A549 treated with CpdA at 1 μM for 4 hours (cell line): ENCODE measurements at places on chromosomes 6 and 20. TPM values are rescaled to one million over a fixed set of nuclear protein-coding genes. Genes with fewer than 3 reads are reported as not detected.

The SULF2 gene
- total RNA-seq = 19.4 to 22.7 TPM (median 21.6 TPM) in 5 replicates

The C20orf144 gene
- total RNA-seq = 0.06 to 0.18 TPM (median 0.09 TPM) in 5 replicates

The CCN2 gene
- total RNA-seq = 19.2 to 27.8 TPM (median 21.9 TPM) in 5 replicates

The SLC23A2 gene
- total RNA-seq = 15.5 to 17.9 TPM (median 17.3 TPM) in 5 replicates

The TREM1 gene
- 0.23 to 0.49 TPM (median 0.29 TPM) in 3 of 5 replicates, not detected in the others for total RNA-seq

The COL21A1 gene
- 0.53 to 0.99 TPM (median 0.79 TPM) in 5 replicates for total RNA-seq

The KCNK5 gene
- 0.99 to 1.4 TPM (median 1.2 TPM) in 5 replicates for total RNA-seq

The ARHGAP40 gene
- total RNA-seq = not detected in 5 replicates

The VARS2 gene
- total RNA-seq = 11.6 to 13.4 TPM (median 12.4 TPM) in 5 replicates

The CAP2 gene
- total RNA-seq = 11.7 to 15.9 TPM (median 13.1 TPM) in 5 replicates

The ENPP3 gene
- total RNA-seq = not detected in 5 replicates

The RPS18 gene
- 2,487 to 2,796 TPM (median 2,684 TPM) in 5 replicates for total RNA-seq

The GMPR gene
- 0.21 to 0.52 TPM (median 0.36 TPM) in 4 of 5 replicates, not detected in the other for total RNA-seq

The RAB32 gene
- 35.3 to 47.8 TPM (median 44.8 TPM) in 5 replicates for total RNA-seq

The SLC17A9 gene
- 0.05 to 0.08 TPM in 2 of 5 replicates, not detected in the others for total RNA-seq

The NTSR1 gene
- total RNA-seq = 0.09 to 0.45 TPM (median 0.16 TPM) in 5 replicates

The KIF3B gene
- 23.0 to 27.7 TPM (median 25.7 TPM) in 5 replicates for total RNA-seq

The FAM209B gene
- 0.32 to 0.76 TPM (median 0.63 TPM) in 3 of 5 replicates, not detected in the others for total RNA-seq

The EYA2 gene
- 2.6 to 4.0 TPM (median 3.2 TPM) in 5 replicates for total RNA-seq

The HUS1B gene
- 0.16 to 0.32 TPM (median 0.18 TPM) in 3 of 5 replicates, not detected in the others for total RNA-seq

The GPX5 gene
- total RNA-seq = not detected in 5 replicates

The LAMA2 gene
- 0.19 to 0.60 TPM (median 0.38 TPM) in 5 replicates for total RNA-seq

The RBPJL gene
- total RNA-seq = not detected in 5 replicates

The ATP9A gene
- 10.7 to 16.2 TPM (median 13.6 TPM) in 5 replicates for total RNA-seq

The TSBP1 gene
- total RNA-seq = not detected in 5 replicates

The FOXO3 gene
- total RNA-seq = 5.7 to 7.8 TPM (median 6.7 TPM) in 5 replicates

The CALHM6 gene
- total RNA-seq = not detected in 5 replicates

The PRDM1 gene
- 3.1 to 4.5 TPM (median 4.2 TPM) in 5 replicates for total RNA-seq

The KIF25 gene
- total RNA-seq = 0.07 to 0.15 TPM in 2 of 5 replicates, not detected in the others

The GJA10 gene
- not detected in 5 replicates for total RNA-seq

The HLA-DPA1 gene
- not detected in 5 replicates for total RNA-seq

The TMEM244 gene
- not detected in 5 replicates for total RNA-seq

The SLC17A3 gene
- 0.95 to 1.5 TPM (median 1.2 TPM) in 5 replicates for total RNA-seq

The WFDC2 gene
- 0.11 TPM in 1 of 5 replicates, not detected in the others for total RNA-seq

The TREML2 gene
- total RNA-seq = not detected in 5 replicates

The LY6G6D gene
- not detected in 5 replicates for total RNA-seq

The SOX18 gene
- total RNA-seq = 0.58 to 2.3 TPM (median 2.2 TPM) in 5 replicates

The MYH7B gene
- 0.02 to 0.20 TPM (median 0.06 TPM) in 4 of 5 replicates, not detected in the other for total RNA-seq

The OXT gene
- not detected in 5 replicates for total RNA-seq

The HLA-DOA gene
- total RNA-seq = not detected in 5 replicates

The PDE7B gene
- total RNA-seq = 1.2 to 2.2 TPM (median 1.6 TPM) in 5 replicates

The SSTR4 gene
- not detected in 5 replicates for total RNA-seq

The ADGRF4 gene
- total RNA-seq = 6.1 to 8.6 TPM (median 6.8 TPM) in 5 replicates

The LGSN gene
- total RNA-seq = 3.5 to 4.8 TPM (median 4.0 TPM) in 5 replicates

The CDH26 gene
- 0.10 to 0.40 TPM (median 0.16 TPM) in 4 of 5 replicates, not detected in the other for total RNA-seq

The SLC17A1 gene
- 0.05 TPM in 1 of 5 replicates, not detected in the others for total RNA-seq

The FYN gene
- 4.0 to 5.2 TPM (median 4.2 TPM) in 5 replicates for total RNA-seq

The HSPA1A gene
- total RNA-seq = 218 to 535 TPM (median 388 TPM) in 5 replicates

The SH3BGRL2 gene
- 0.27 to 0.35 TPM (median 0.31 TPM) in 5 replicates for total RNA-seq

The MYL9 gene
- total RNA-seq = 13.3 to 24.3 TPM (median 19.1 TPM) in 5 replicates

The ATG5 gene
- total RNA-seq = 23.0 to 24.9 TPM (median 24.5 TPM) in 5 replicates

The DYNLT2 gene
- total RNA-seq = 0.47 to 0.78 TPM (median 0.55 TPM) in 5 replicates

The KIAA0408 gene
- total RNA-seq = 6.0 to 7.4 TPM (median 6.1 TPM) in 5 replicates

The PREP gene
- total RNA-seq = 33.7 to 39.4 TPM (median 36.0 TPM) in 5 replicates

The DCDC2 gene
- 2.6 to 4.1 TPM (median 3.0 TPM) in 5 replicates for total RNA-seq

The TUBB2B gene
- 12.1 to 14.2 TPM (median 13.2 TPM) in 5 replicates for total RNA-seq

The CLPSL1 gene
- total RNA-seq = not detected in 5 replicates

The SLC17A4 gene
- total RNA-seq = not detected in 5 replicates
